ENCODE measurements at places on chromosomes 2 and 18.
A peak's percentile ranks its signal among the peaks of the same experiment; 100 is the strongest.

DNA sequence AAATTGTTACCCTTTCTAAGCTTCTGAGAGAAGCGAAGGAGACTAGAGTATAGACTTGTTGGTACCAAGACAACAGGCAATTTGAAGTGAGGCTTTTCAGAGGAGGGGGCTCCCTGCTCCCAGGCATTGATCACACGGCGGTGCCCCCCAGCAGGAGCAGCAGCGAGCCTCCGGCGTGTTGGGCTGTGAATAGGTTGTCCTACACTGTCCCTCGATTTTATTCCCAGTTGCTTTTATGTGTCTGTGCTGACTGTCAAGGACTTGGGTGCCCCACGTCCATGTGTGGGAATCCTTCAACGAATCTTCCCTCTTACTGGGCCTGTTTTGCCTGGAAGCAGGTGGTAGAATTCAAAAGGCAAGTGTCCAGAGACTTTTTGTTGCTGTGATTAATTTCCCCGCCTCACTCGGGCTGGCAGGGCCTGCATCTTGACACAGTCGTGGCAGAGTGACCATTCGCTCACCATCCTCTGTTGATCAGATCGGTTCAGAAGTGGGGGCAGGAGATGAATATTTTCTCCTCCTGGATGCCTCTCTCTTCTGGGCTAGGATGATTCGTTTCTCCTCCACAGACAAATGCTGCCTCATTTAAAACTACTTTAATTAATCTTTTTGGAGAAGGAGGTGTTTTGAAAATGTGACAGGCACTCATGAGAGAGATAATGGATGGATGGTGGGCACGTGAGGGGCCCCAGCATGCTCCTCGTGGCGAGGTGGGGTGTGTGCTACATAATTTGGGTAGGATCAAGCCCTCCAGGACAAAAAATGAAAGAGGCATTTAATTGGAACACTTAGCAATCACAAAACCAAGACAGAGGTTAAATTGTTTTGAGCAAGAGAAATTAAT is 77.6 kb downstream of the SMIM21 start:
- DNase-seq: no peak

- DNase-seq: no peak
These were observed 7.6 kb downstream of the SERPINE2 start for GRCh38 chr2:224031358-224031970.

GRCh38 chr2:23221901-23222300 is 163.1 kb upstream of the KLHL29 start:
- no peak for DNase-seq

GRCh38 chr2:95158891-95159619 is 593 bp downstream of the ZNF514 start:
- peak; percentile 11 for DNase-seq

DNA sequence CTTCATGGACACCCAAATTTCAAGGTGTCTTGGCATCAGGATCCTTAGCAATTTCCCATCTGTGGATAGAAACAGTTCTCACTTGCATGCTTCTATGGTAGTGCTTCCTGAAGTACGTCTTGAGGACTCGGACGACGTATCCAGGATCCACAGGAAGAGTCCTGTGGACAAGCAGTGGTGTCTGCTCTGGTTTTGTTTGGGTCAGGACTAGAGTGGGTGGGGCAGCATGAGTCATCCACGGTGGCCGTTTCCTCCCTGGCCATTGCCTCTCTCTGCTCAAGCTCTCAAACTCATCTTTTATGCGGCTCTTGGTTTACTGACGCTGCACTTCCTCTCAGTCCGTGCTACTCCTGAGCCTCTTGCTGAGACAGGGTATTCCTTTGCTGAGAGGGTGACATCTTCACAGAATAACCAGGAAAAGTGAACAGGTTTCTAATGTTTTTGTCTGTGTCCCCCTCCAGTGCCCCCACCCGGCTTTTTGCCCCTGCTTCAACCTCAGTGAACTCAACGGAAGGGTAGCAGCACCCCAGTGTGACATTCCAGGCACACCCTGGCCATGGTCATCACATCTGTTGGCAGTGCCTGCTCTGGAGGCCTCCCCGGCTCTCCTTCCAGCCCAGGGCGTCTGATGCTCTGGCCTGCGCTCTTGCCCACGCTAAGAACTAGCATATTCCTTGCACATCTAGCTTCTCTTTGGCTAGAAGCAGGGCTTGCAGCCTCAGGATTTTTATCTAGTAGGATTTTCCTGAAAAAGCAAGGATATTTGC is 62.2 kb downstream of the ARMC9 start:
- DNase-seq: no peak

- DNase-seq: no peak
These were observed 103.1 kb downstream of the DTNB start for GRCh38 chr2:25570161-25570845.

- DNase-seq: peak; percentile 38
These were observed at the start of gene VAMP8 for GRCh38 chr2:85577386-85578242. VAMP8 (plus strand) TSS chr2:85577586; CDS start chr2:85577647, 61 bp downstream.

GRCh38 chr2:209687323-209687969 is 84.2 kb upstream of the UNC80 start:
- no peak for DNase-seq

- DNase-seq: no peak
These were observed 185.4 kb downstream of the ST6GAL2 start for GRCh38 chr2:106700616-106701015.

- no peak for DNase-seq
These were observed 29.3 kb upstream of the SLC40A1 start for GRCh38 chr2:189609853-189610252.

- no peak for DNase-seq
These were observed 2166.7 kb upstream of the PIK3C3 start for GRCh38 chr18:39788383-39788782.

- no peak for DNase-seq
These were observed 102.7 kb downstream of the MAP2 start for GRCh38 chr2:209526561-209526960.

GRCh38 chr2:133265432-133265949 is 302.8 kb downstream of the NCKAP5 start:
- no peak for DNase-seq

- no peak for DNase-seq
These were observed 100.4 kb upstream of the SLC1A4 start for GRCh38 chr2:64888591-64889309.

- no peak for DNase-seq
These were observed 56.0 kb upstream of the RAB6C start for GRCh38 chr2:129923265-129924091.

DNA sequence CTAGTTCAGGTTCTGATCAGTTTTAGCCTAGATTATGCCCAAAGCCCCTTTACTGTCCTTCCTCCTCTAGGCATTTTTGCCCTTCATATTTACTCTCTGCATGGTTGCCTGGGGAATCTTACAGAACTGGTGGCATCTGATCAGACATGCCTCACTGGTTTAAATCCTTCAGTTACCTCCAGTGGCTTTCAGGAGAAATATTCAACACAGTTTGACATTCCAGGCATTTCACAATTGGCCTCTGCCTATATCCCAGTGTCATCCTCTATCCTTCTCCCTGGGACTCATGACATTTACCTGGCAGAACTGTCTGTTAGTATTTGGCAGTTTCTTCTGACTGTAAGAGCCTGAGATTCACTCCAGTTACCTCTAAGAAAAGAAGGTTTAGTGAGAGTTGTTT is 152.9 kb upstream of the MEIS1 start:
- DNase-seq: no peak

DNA sequence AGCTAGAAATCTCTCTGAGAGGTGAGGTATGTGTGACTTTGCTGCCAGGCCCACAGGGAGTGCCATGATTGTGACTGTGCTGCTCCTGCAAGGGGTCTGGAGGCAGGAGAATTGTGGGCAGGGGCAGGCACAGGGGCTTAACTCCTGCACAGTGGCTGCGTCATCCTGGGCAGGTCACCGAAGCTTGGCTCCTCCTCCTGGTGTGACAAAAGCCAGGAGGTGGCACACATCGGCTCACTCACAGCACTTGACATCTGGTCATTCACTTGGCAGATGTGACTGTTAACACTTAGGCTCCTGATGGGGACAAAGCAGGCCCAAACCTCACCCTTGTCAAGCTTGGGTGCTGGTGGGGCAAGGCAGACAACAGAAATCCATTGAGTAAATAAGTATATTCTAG is 36.4 kb upstream of the GLI2 start:
- no peak for DNase-seq

- DNase-seq: no peak
These were observed 33.0 kb downstream of the FARSB start for GRCh38 chr2:222622910-222623309.

DNA sequence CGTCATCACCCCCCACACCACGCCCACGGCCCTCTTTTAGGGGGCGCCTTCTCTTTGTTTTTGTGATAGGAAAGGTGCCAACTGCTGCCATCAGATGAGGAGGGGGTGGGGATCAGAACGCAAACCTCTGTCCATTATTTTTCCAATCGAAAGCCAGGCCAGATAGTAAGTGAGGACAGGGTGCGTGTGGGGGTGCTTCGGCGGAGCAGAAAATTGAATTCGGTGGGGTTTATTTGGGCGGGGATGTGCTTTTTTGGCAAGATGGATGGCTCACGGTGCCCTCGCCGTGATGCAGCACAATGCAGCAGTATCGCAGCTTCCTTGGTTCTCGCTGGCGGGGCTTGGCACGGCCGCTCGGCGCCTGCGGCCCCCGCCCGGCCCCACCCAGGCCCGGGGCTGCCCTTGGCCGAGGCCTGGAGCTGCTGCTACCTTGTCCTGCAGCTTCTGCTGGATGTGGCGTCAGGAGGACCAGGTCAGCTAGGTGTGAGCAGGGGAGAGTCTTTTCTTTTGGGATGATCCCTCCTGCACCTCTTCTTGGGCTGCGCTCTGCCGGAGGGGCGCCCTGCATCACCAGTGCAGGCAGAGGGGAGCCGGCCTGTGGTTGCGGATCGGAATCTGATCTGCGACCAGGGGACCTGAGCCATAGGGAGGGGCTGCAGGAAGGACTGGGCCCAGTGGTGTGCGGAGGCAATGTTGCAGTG is 1.3 kb downstream of the SPTBN1 start:
- DNase-seq: peak; percentile 11

DNA sequence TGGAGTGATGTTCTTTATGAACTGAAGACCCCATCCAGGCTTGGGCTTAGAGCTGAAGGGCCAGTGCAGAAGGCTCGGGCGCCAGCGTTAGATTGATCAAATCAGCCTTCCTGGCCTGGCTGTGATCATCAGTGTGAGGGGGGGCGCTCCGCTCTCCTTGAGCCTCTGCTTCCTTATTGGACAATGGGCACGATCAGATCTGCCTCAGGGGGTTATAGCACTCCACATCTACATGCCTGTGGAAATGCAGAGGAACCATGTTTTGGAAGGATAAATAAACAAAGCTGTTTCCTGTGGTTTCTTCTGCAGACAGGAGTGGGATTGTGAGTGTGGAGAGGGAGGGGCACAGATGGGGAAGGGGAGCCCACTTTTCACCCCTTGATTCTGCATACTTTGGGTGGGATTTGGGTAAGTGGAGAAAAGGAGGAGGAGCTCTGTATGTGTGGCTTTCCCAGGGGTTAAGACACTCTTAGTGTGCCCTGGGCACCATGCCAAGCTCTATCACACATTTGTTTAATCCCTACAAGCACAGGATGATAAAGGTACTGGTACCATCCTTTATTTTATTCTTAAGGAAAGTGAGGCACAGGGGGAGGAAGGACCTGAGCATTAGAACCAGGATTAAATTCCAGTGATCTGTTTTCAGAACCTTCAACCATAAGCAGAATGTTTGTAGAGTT is 150.5 kb downstream of the EN1 start:
- no peak for DNase-seq

DNA sequence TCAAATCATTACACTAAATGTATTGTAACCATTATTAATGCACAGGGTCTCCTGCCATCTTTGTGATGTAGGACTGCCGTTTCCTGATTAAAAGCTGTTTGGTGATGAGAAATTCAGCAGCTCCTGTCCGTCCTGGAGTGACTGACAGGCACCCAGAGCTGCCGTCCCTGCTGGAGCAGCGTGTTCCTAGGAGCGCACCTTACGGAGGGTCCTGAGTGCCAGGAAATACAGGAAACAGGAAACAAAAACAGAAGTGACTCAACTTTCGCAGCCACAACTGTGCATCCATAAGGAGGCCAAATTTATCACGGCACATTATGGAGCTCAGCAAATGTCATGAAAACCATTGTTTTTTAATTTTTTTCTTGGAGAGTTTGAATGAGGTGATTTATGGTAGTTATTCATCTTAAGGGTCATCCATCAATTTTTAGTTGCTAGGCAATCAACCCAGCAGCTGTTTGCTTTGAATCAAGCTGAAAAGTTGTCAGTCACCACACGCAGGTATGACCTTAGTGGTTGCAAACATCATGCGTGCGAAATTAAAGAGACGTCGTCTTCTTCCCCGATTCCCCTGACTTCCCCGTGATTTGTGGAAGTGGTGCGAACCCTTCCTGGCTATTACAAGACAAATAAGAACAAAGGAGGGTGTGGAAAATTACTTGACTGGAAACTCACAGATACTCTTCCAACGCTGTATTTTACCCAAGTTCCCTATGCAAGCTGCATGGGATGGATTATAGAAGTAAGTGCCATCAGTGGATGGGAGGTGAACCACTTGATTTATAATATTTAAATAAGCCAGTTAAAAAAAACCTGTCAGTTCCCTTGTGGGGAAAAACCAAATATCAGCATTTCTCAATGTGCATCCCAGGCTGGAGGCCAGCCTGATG is 19.8 kb downstream of the TSHZ1 start:
- no peak for DNase-seq

DNA sequence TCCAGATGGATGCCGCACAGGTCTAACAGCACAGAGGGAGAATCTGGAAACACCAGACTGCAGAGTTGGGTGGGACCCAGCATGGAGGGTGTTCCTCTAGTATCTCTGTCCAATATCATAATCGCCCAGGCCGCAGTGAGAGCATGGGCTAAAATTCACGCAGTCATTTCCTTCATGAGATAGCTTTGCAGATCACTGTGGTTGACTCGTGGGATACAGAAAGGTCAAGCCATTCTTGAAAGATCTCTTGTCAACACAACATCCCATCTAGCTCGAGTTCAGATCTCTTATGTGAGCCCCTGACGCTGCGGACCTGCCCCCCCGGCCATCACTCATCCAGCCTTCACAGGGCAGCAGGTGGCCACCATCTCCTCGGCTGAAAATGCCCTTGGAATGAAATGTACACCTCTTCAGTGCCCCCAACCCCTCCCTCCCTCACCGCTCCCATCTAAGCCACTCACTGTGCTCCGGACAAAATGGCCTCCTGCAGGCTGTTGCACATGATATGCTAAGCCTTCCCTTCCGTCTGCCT is 45.9 kb downstream of the FOSL2 start:
- DNase-seq: no peak

All from CD4-positive, alpha-beta T cell (primary cell).